ENCODE measurements at places on chromosomes 2 and 18.

DNA sequence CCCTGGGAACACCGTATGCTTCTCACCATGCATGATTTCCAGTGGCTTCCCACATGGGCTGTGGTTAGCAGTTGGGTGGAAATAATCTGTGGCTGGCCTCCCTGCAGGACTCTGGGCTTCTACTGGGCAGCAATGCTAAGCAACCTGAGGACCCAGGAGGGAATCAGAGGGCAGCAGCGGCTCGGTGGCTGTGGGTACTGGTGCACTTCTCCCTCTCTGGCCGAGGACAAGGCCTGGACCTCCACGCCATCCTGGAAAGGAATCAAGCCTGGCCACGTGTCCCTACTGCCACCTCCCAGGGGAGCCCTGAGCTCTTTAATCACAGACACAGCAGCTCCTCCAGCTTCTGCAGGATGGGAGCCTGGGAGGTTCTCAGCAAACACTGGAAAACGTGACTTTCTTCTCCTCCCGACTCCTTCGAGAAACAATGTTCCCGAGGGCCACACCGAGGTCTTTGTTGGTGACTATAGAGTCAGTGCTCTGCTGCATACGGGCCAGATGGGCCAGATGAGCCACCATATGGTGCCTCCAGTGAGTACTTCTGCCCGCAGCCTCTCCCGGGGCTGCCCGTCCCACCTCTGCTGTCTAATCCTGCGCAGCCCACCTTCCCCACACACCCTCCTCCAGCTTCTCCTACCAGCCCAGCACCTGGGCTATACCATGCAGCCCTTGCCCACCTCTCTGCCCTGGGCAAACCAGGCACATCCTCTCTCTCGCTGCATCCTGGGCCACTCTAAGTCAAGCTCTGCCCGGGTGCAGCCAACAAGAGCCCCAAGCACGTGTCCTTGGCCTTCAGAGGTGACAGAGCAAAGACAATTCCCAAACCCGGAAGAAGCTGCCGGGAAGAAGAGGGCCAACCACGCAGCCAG, 42.8 kb upstream of the OTOS start:
- DNase-seq: no peak

- DNase-seq: no peak
Observed at GRCh38 chr2:232534940-232535651, 4.4 kb upstream of the CHRNG start.

DNA sequence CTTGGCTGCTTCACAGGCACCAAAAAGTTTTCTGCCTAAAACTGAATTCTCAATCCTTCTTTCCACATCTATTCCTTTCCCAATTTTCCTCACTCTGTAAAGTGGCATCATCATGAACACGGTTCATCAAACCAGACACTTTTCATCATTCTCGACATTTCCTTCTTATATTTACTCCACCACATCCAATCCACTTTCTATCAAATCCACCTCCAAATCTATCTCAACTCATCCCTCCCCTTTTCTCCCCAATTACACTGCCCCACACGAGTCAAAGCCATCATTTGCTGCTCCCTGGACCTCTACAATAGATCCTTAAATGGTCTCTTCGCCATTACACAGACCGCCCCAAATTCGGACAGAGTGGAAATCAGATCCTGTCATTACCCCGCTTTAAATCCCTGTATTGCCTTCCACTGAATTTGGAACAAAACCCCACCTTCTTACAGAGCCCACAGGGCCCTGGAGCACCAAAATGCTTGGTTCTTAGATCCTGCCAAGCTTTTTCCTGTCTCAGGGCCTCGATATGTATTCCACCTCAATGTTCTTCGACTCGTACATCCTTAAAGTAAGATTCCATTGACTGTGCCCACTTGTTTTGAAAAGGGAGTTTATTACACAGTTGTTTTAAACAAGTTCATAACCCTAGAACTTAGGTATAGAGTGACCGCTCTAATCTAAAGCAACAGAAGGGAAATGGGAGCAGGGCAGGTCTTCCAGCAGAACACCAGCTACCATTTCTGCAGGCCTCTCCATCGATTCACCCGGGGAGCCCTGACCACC, 856 bp downstream of the ACAA2 start:
- DNase-seq: peak; percentile 29

DNA sequence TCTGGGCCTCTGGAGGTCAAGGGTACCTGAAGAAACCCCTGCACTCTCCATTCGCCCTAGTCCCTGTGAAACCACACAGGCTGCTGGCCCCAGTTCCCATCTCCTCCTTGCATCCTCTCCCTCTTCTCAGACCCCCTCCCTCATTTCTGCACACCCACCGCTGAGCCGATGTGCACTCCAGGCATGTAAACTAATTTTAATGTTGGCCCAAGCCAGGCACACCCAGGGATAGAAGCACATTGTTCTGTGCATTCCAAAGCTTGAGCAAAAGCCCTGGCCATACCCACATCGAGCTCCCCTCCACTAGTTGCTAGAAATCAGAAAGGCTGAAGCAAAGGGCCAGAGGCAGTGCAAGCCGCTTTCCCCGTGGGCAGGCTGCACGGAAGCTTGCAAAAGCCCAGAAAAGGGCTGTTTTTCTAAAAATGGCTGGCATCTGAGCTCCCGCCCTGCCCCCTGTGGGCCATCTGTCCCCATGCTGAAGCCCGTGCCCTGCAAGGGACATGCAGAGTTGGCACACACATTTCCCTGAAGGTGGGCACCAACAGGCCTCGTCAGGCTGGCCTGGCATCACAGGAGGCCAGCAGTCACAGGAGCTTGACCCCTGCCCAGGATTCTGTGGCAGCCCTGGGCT, 181.6 kb downstream of the SMAD7 start:
- no peak for DNase-seq

- no peak for DNase-seq
Observed at GRCh38 chr2:236916181-236916580, 169.5 kb upstream of the COPS8 start.

GRCh38 chr18:3683483-3683882, 233.5 kb downstream of the TGIF1 start:
- no peak for DNase-seq

- no peak for DNase-seq
Observed at GRCh38 chr18:76791106-76791505, 31.3 kb upstream of the ZNF236 start.

DNA sequence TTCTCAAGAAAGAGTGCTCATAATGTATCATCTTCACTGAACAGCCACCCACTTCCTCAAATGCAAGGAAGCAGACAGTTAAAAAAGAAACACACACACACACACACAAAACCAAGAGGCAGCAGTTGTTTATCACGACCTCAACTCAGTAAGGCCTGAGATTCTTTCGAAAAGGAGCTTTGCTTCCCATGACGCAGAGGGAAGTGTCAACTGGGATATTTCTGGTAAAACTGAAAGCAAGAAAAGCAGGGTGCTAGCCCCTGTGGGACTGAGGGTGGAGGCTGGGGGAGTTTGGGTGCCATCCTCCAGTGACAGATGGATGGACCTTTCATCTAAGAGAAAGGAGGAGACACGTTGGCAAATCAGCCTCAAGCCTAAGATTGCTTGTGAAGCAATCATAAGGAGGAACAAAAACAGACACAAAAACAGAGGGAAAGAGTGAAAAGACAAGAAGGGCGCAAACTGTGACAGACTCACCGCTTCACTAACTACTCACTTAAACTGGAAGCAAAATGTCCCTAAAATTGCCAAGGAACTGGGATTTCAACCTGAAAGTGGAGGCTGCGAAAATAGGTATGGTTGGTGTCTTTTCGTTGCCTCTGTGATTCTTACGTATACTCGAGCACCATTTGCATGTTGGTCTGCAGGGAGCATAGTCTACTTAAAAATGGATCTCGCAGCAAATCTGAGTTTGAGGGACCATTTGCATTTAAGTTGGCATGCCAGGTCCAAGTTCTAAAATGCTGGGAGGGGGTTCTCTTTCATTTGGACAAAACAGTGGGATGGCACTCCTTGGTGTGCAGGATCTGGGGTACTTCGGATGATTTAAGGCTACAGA, at the start of gene ARHGAP25:
TSS of gene ARHGAP25 (plus strand) at position 124 of the 838 bp plus-strand sequence. CDS start at position 513, 389 bp downstream.
- DNase-seq: no peak

GRCh38 chr2:202831242-202832220, 40.0 kb downstream of the ICA1L start:
- DNase-seq: peak; percentile 67

DNA sequence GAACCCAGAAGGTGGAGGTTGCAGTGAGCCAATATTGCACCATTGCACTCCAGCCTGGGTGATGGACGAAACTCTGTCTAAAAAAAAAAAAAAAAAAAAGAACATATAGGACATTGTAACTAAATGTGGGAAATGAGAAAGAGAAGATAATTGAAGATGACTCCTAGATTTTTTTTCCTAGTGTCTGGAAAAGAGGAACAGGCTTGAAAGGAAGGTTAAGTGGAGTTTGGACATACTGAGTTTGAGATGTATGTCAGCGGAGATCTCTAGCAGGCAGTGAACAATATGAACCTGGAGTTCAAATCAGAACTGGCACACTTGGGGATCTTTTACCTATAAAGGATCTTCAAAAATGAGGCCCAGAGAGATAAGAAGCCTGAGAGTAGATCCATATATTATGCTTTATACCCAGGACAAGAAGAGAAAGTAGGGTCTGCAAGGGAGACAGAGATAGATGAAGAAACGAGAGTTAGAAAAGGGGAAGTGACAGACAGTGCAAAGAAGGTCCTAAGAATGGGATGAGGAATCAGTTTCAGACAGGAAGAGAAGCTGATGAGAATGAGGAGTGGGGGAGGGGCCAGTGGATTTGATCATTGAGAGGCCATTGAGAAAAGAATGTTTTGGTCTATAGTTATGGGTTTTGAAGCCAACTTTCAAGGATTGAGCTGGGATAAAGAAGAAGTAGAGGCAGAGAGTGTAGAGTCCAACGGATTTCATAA, 46.9 kb upstream of the CD28 start:
- DNase-seq: no peak

DNA sequence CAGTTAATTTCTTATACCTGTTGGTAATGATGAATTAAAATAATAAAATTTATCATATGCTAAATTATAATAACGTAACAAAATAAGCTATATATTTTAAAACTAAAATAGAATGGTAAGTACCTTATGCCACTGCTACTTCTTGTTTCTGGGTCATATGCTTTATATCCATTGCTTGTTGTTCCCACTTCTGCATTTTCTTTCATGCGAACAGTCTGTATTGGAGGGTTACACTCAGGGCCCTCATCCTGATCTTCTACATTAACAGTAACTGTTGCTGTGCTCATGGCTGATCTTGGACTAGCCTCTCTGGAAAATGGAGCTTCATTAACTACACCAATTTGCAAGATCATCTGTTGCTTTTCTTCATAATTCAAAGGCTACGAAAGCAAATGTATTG, 22.2 kb downstream of the DSC2 start:
- DNase-seq: no peak

DNA sequence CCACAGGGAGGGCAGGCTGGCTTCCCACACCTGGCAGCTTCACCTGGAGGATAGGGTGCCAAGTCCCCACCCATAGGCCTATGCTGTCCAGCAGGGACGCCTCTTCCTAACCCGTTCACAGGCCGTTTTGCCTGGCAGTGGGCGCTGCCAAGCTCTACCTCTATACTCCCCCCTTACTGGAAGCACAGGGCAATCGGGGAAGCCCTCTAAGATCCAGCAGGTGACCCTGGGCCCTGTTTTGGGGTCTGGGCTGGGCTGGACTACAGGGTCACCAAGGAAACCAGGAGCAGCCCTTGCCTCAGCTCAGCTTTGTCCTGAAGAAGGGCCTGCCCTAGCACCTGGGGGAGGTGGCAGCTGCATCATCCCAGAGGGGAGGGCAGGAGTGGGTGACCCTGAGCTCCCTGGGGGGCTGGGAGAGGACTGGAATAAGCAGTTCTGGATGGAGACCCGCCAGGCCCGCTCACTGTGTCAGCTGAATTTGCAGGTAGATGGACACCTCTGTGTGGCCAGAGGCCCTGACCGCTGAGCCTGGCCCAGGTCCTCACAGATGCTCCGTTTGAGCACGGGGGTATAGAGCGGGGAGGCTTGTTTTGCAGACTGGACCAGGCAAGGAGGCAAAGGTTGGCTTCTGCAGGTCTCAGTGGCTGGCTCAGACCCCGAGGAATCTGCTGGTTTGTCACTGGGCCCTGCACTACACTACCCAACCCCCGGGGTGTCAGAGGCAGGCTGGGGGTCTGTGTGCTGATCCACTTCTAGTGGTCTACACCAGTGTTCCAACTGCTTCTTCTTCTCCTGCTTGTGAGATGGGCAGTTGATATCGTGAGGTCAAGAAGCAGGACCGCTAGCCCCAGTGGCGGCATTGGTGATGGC, 163.1 kb downstream of the ASB1 start:
- no peak for DNase-seq

DNA sequence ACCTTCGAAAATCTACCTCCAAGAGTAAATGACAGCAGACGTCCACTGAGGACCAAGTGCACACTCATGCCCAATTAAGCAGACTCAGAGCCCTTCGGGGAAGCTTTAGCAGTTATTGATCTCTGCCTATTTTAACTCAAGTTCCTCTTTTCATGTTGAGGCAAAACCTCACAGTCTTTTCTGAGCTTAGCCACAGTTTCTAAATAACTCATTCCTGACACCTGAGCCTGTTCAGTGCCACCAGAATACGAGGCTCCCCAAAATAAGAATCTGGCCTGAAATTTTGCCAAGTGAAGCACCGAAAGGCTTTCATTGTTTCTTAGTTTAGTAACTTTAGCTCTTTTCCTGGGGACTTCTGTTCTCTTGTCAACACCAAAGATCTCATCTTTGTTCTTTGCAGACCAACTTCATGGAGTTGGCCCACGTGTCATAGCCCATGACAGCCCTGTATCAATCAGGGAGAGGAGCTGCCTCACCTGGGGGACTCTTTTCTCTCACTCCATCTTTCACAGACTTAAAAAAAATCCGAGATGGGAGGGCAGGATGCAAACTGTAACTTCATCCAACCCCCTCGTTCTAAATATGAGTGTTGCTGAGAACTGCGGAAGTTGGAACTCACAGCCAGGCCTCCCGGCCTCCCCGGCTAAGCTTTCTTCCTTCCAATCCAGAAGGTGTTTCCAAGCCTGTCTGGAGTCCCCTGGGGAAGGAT, 22.2 kb downstream of the INPP5D start:
- DNase-seq: no peak

- DNase-seq: no peak
Observed at GRCh38 chr2:8510519-8510918, 171.3 kb upstream of the ID2 start.

DNA sequence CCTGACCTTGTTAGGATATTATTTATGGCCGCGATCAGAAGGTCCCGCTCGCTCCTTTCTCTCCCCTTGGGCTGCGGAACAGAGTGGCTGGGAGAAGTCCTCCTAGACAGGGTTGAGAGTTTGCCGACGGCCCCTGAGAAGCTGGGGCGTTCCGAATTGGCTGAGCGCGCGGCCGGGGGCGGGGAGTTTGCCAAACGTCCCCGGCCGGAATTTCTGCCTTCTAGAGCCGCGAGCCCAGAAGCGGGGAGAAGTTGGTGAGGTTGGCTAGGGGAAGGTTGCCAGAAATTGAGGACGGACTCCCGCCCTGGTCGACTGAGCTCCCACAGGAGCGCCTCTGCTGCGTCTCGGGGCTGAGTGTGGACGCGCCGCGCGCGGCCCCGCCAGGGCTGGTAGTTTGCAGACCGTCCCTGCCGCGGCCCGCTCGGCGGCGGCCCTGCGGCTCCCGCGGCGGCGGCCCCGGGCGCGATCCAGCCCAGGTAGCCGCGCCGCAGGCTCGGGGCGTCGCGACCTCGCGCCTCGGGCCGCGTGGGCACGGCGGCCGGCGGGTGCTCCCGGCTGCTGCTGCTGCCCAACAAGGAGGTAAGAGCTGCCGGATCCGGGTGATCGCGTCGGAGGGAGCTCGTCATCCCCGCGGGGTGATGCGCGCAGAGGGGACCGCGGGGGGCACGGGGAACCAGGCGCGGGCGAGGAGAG, 134.0 kb upstream of the MGAT5 start:
- DNase-seq: peak; percentile 94

- no peak for DNase-seq
Observed at GRCh38 chr2:207265332-207265731, 99.6 kb upstream of the KLF7 start.

- peak; percentile 76 for DNase-seq
Observed at GRCh38 chr2:36482576-36483214, 115.3 kb downstream of the FEZ2 start.

Data from fibroblast of upper back skin (primary cell).